ENCODE measurements at places on chromosomes 7 and 10.

DNA sequence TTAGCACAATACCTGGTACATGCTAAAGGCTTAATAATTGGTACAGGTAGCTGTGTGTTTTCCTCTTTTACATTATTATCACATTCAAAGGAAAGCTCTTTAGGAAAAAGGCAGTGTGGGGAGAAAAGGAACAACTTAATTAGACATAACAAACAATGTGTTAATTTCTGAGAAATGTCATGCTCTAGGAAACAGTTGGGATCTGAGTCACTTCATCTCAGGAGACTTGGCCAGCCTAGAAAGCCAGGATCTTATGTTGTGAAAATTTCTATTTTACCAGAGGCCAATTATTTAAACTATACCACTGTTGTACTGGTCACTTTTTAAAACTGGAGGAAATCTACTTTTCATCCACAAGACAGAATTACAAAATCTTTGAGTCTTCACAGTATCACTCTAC is 39.6 kb downstream of the ARMH3 start:
- DNase-seq, result no peak

DNA sequence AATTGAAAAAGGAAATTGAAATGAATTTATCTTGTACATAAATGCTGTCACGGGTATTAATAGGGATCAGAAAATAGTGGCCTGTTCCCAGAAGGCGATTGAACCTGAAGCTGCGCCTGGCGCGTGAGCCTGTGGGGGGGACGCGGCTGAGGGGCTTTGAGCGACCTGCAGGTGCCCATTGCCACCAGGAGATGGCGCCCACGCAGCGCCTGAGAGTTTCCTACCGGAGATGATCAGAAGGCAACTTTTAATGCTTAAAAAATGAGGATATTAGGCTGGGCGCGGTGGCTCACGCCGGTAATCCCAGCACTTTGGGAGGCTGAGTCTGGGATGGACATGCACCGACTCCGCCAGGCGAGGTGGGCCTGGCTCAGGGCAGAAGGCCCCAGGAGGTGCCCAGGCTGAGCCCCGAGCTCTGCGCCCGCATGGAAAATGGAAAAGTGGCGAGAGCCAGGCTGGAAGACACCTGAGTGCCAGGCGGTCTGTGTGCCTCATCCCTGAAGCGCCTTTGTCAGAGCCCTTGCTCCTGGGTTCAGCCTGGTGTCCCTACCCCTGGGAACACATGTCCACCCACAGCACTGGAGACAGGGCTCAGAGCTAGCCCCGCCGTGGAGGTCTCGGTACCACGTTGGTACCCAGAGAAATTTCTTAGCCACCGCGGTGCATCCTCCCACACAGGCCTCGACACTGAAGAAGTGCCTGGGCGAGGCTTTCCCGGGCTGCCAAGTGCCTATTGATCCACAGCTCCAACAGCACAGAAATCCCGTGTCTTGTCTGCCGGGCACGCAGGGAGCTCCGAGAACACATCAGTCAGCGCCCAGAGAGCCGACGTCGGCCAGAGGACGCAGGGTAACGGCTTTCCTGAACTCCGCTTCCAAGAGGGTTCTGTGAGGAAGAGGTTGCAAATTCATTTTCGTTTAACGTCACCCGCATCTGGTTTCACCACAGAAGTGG is 117.4 kb downstream of the INPP5A start:
- no peak for DNase-seq

DNA sequence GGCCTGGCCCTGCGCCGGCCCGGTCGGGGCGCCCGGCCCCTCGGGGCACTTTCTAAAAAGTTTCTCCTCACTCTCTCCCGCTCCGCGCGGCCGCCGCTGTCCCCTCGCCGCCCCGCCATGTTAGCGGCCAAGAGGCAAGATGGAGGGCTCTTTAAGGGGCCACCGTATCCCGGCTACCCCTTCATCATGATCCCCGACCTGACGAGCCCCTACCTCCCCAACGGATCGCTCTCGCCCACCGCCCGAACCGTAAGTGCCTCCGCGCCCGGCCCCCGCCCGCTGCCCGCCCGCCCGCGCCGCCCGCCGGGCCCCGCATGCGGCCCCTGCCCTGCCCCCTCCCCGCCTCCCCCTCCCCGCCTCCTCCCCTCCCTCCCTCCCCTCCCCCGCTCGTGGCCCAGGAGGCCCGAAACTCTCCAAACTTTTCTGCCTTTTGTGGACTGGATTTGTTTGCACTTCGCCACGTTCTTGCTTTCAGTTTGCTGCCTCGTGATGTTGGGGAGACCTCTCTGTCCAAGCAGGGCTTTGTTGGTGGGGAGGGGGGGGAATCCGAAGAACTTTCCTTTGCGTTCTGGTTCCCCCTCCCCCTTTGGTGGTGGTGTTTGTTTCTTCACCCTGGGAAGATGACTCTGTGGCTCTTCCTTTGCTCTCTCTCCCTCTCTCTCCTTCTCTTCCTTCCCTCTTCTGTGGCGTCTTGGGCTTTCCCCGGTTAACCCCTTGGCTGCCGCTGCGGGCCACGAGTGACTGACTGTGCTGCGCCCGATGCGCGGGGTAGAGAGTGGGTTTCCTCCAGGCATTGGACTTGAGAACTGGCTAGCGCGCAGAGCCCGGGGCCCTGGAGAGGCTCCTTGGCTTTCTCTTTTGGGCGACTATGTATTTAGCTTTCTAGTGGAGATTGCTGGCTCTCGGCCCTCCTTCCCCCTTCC is 1.6 kb downstream of the TCF7L2 start:
- DNase-seq, result no peak

GRCh38 chr7:158209435-158209834 is 378.2 kb downstream of the PTPRN2 start:
- DNase-seq, result no peak

- DNase-seq, result no peak
Measured at GRCh38 chr7:51233374-51233773, 83.2 kb downstream of the COBL start.

DNA sequence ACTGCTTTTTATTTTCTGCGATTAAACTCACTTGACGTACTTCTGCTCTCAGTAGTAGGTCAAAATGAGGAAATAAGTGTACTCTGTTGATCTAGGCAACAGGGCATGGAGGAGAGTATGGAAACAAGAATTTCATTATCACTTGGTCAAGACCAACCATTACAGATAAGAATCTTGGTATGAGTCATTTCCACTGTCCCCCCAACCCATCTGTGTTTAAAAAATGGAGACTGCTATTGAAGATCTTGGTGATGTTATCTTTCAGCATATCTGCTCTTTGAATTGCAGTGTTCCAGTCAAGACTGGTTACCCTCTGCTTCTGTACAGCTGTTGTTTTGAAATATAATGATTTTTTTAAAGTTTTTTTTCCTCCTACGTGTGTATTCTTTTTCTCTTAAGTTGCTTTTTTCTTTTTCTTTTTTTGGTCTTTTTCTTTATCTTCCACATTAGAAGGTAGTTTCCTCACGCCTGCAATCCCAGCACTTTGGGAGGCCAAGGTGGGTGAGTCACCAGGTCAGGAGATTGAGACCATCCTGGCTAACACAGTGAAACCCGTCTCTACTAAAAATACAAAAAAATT is 11.7 kb downstream of the STAM start:
- DNase-seq, result no peak

DNA sequence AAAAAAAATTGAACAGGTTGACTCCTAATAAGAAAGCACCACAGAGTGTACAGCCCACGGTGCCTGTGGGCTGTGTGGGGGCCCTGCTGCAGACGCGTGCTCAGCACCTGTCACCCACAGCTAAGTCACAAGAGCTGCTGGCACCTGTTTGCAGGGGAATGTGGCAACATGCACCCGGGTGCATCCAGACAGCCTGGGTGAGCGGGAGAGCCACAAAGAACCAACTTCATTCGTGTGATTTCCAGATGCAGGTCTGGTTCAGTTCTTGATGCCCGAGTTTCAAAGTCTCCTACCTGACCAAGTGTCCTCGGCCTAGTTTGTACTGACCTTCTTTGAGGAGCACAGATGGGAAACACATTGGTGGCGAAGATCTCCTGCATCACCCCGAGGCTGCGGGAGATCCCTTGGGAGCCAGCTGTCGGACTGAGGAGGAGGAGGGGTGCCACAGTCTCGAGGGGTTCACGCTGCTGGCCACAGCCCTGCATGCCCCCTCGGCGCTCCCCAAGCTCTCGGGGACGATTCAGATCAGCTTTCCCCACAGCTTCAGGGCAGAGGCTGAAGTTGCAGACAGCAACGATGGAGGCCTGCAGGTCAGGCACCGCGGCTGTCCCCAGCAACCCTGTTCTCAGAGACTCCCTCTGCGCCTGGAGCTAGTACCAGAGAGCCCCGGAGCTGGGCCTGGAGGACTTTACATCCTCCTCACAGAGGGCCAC is 35.3 kb downstream of the AMZ1 start:
- DNase-seq, result no peak

- DNase-seq, result no peak
Measured at GRCh38 chr7:134454277-134454676, 4.6 kb downstream of the AKR1B1 start.

GRCh38 chr7:6376820-6377219 is 70.9 kb downstream of the DAGLB start:
- DNase-seq, result no peak

GRCh38 chr7:156113731-156114130 is 301.5 kb upstream of the SHH start:
- DNase-seq, result no peak

- DNase-seq, result no peak
Measured at GRCh38 chr10:29181936-29182335, 106.9 kb upstream of the LYZL1 start.

- no peak for DNase-seq
Measured at GRCh38 chr7:41425926-41426325, 277.0 kb downstream of the INHBA start.

- no peak for DNase-seq
Measured at GRCh38 chr10:75672842-75673241, 241.4 kb downstream of the LRMDA start.

GRCh38 chr7:138243430-138243829 is 167.2 kb downstream of the AKR1D1 start:
- no peak for DNase-seq

GRCh38 chr10:14543046-14543903 is 212.6 kb upstream of the FRMD4A start:
- DNase-seq, result no peak

DNA sequence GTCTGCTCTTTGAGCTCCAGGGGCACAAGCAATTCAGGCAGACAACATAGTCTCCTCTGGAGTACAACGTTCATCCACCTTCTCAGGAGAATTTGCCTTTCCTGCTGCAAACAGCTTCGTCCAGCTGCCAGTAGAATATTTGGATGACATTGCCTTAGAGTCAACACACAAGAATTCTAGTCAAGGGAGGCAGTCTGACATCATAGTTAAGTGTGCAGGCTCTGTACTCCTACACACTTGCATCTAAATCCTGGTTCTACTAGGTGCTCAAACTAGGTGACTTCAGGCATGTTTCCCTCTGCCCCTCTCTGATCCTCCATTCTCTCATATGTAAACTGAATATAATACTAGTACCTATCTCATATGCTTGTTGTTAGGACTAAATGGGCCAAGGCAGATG is 314.8 kb downstream of the HPSE2 start:
- no peak for DNase-seq

- peak; percentile 72 for DNase-seq
Measured at GRCh38 chr10:79490400-79491142, 21.8 kb upstream of the EIF5AL1 start.
